HuH-7 (cell line): ENCODE measurements at places on chromosomes 11 and 22.

GRCh38 chr11:1939006-1939625, 8.0 kb upstream of the MRPL23 start:
- DNase-seq, result no peak

- peak; percentile 41 for DNase-seq
Observed at GRCh38 chr11:9516113-9516512, 55.3 kb downstream of the ZNF143 start.

GRCh38 chr11:6640985-6641701, 14.5 kb downstream of the DCHS1 start:
- DNase-seq, result no peak

DNA sequence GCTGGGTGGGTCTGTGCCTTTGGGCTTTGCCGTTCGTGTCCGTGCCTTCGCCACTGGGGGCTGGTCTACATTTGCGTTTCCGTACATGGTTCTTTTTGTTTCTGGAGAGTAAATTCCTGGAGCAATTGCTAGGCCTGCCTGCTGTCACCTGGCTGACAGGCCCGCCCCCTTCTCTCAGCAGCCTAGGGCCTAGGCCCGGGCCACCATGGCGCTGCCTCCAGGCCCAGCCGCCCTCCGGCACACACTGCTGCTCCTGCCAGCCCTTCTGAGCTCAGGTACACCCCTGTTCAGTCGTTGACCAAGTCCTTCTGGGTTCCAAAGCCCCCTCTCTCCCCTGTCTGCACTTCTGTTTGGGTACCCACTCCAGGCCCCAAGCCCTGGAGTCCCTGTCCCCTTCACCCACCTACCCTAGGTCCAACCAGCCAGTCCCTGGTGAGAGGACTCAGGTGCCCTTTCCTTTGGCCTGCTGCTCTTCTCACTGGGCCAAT, 649 bp downstream of the TMEM25 start:
- no peak for DNase-seq
